GM12891 (cell line): ENCODE measurements at places on chromosomes 12 and 14.

DNA sequence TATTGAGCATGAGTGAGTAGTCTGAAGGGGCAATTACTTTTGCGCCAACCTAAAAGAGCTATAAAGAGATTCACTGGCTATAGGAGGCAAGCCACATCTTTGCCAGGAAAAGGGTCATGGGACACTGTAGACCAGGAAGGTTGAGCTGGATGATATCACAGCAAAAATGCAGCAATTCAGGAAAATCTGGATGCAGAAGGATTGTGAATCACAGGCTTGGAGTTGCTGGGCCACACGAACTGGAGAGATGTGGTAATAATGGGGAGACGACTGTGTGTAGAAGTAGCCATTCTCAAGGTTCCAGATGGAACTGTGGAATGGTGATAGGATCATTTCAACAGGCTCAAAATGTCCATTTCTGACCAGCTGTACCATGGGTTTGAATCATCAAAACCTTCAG, 151.4 kb upstream of the DAAM1 start:
- DNase-seq = no peak

DNA sequence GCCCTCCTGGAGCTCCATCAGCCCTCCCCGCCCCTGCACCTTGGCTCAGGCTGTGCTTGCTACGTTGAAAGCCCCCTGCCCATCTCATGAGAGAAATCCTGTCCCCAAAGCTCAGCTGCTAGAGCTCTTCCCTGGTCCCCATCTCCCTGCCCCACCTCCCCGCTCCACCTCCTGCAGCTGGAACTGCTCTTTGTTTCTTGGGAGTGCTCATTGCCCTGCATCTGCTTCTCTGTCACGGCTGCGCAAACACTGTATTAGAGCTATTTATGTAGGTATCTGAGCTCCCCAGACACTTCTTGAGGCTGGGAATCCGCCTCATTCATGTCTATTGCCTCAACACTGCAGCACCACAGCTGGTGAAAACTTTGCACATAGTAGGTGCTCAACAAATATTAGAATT, 32.8 kb upstream of the PRIMA1 start:
- DNase-seq = no peak

- DNase-seq = no peak
Observed at GRCh38 chr12:14403711-14404196, 38.3 kb downstream of the ATF7IP start.

DNA sequence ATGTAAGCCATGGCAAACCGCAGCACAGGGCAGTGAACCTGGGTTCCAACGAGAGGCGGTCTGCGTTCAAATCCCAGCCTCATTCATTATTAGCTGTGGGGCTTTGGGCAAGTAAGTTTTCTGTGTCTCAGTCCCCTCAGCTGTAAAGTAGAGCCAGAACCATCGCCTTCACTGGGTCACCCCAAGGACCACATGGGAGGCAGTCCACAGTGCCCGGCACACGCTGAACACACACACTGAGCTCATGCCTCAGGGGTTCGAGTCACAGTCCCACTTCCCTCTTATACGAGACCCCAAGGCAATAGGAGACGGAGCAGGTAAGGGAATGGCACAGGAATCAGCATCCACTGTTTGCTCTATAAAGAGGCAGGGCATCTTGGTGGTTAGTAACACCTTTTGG, 19.1 kb downstream of the LRTM2 start:
- DNase-seq = no peak

- DNase-seq = no peak
Observed at GRCh38 chr14:68133856-68134255, 314.3 kb downstream of the RAD51B start.

DNA sequence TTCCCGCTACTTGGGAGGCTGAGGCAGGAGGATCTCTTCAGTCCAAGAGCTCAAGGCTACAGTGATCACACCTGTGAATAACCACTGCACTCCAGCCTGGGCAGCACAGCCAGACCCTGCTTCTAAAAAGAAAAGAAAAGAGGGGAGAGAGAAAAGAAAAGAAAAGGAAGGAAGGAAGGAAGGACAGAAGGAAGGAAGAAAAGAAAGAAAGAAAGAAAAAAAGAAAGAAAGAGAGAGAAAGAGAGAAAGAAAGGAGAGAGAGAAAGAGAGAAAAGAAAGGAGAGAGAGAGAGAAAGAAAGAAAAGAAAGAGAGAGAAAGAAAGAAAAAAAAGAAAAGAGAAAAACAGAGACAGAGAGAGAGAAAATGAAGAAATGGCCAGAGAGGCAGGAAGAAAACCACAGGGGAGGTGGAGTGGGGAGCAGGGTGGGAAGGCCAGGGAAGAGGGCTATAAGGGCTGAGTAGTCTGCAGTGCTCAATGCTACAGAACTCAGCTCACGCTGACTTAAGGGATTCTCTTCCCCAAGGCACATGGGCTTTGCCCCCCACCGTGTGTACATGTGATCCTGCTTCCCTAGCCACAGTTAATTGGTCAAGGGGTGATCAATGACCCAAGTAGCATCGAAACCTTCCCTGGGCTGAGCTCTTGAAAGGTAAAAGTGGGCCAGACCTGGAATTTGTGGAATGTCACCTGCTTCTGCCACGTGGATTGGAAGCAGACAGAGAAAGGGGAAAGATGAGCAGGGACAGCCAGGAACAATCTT, 90.4 kb upstream of the TMCC3 start:
- no peak for DNase-seq
